ENCODE measurements at places on chromosomes 16 and 17.

- no peak for DNase-seq
Observed at GRCh38 chr17:57466521-57466920, 210.2 kb downstream of the MSI2 start.

DNA sequence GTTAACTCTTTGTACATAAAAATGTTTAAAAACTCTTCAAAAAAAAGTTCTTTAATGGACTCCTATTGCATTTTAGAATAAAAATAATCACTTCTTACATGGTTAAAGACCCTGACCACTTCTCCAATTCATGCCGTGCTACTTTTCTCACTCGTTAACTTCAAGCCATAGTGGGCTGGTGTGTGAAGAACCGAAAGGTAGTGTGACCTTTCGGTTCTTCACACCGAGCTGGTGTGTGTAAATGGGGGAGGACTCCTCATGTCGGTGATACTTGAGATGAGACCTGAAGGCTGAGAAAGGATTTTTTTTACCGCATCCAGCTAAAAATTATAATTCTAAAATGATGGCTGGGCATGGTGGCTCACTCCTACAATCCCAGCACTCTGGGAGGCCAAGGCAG lies 22.1 kb downstream of the RFFL start:
- no peak for DNase-seq

DNA sequence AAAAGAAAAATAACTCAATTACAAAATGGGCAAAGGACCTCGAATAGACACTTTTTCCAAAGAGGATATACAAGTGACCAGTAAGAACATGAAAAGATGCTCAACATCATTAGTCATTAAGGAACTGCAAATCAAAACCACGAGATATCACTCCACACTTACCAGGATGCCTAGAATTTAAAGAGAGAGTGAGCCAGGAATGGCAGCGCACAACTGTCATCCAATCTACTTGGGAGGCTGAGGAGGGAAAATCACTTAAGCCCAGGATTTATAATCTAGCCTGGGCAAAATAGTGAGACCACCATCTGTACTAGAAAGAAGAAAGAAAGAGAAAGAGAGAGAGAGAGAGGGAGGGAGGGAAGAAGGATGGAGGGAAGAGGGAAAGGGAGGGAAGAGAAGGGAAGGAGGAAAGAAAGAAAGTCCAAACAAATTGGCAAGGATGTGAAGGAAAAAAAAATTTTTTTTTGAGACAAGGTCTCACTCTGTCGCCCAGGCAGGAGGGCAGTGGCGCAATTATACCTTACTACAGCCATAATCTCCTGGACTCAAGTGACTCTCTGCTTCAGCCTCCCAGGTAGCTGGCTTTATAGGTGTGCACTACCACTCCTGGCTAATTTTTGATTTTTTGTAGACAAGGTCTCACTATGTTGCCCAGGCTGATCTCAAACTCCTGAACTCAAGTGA lies 22.6 kb downstream of the TBX2 start:
- no peak for DNase-seq

GRCh38 chr16:6498858-6499257 lies 833.8 kb upstream of the RBFOX1 start:
- DNase-seq, result no peak

- no peak for DNase-seq
Observed at GRCh38 chr16:67967958-67968399, 458 bp downstream of the SLC12A4 start.

DNA sequence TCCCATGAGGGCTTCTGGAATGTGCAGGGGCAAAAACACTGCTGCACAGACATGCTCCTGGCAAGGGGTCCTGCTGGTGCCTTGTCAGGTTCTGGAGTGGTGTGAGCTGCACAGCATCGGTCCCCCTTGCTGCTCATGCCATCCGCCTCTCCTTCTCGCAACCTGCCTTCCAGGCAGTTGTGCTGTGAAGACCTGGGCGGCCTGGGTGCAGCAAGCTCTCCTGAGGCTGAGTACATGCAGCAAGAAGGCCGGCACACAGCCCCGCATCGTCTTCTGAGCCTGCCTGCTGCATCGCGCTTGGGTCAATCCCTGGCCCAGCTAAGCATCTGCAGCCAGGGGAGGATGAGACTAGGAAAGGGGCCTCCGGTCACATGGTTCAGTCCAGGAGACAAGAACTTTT lies 478 bp upstream of the TRPV1 start:
- DNase-seq, result no peak

DNA sequence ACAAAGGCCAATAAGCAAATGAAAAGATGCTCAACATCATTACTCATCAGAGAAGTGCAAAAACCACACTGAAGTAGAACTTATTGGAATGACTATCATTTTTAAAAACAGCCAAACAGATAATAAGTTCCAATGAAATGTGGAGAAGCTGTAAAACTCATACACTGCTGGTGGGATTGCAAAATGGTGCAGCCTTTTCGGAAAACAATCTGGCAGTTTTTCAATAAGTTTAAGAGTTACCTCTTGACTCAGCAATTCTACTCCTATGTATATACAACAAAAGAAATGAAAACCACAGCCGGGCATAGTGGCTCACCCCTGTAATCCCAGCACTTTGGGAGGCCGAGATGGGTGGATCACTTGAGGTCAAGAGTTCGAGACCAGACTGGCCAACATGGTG lies 49.3 kb downstream of the AKAP10 start:
- no peak for DNase-seq

DNA sequence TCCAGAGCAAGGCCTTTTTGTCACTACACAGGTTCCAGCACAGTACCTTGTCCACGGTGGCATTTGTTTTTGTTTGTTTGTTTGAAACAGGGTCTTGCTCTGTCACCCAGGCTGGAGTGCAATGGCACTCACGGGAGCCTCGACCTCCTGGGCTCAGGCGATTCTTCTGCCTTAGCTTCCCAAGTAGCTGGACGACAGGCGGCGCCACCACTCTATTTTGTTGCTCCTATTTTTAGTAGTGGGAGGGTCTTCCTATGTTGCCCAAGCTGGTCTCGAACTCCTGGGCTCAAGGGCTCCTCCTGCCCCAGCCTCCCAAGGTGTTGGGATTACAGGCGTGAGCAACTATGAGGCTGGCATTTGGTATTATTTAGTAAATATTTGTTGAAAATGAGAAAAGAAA lies 10.3 kb downstream of the MRC2 start:
- no peak for DNase-seq

DNA sequence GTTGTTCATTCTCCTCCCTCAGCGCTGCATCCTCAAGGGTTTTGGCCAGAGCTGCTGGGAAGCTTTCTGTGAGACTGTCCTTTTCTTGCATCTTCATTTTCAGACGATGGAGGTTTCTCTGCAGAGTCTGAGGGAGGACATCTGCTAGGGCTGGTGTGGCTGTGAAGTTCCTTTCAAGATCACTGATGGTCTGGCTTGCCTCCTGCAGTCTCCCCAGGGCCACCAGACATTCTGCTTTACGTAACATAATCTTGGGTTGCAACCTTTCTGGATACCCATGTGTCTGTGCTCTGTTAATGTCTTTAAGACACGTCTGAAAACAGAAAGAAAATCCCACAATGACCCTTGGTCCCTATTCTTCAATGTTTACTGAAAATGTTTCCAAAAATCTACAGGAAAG lies 29.0 kb downstream of the SMYD4 start:
- no peak for DNase-seq

- no peak for DNase-seq
Observed at GRCh38 chr16:8920645-8921346, 38.6 kb downstream of the LITAFD start.

DNA sequence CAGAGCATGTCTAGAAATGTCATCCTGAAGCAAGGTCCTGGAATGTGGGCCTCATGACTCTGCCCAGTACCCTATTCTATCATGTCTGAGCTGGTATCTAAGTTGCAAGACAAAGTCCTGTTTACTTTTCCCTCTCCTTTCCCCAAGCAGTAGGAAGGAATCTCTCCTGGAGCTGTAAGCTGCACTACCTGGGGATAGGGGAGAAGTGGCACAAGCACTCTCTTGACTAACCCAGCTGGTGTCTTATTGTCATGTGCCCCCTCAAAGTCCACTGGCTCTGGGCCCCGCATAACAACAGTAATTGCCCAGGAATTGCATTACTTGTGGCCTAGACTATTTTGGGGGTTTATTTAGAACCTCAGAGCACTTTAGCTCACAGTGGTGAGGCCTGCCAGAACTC lies 1366.3 kb upstream of the GOT2 start:
- no peak for DNase-seq
